ENCODE measurements at places on chromosomes 11 and 22.

DNA sequence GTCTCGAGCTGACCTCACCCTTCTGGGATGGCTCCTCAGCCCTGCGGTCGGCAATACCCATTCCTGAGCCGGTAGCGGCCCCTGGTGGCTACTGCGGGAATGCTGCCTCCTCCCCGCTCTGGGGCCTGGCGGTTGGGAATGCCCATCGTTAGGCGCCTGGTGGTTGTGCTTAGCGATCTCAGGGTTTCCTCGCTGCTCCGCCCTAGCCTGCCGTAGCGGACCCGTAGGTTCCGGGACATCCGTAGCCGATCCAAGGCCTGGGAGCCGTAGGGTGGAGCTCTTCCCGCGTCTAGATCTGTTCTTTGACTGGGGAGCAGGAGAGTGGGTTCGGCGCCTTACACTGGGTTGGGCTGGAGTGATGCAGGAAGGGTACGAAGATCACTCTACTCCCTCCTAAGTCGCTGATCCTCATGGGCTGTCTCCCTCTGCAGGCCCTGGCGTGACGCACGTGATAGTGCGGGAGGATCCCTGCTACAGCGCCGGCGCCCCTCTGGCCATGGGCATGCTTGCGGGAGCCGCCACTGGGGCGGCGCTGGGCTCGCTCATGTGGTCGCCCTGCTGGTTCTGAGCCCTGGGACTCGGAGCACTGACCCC lies 14.8 kb downstream of the PLEKHB1 start:
- DNase-seq, result peak; percentile 56

- no peak for DNase-seq
These were observed 82.8 kb downstream of the FLI1 start for GRCh38 chr11:128776424-128777284.

- no peak for DNase-seq
These were observed 32.2 kb downstream of the PARVG start for GRCh38 chr22:44212936-44213335.

GRCh38 chr11:67441731-67442351 lies 1.4 kb downstream of the CORO1B start:
- DNase-seq, result no peak

DNA sequence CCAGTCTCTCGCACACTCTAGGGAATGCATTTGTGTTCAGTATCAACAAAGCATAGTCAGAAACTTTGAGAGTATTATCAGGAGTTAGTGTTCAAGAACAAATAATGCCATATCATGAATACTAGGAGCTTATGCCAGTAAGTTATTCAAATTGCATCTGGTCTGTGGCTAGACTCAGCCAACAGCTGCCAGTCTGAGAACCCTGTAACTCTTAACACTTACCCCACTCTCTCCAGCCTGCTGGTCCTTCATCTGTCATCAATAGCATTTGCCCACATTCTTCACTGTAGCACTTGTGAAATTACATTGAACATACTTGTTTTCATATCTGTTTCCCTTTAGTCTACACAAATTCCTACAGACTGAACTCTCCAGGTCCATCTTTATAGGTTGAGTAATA lies 1157.5 kb upstream of the RAG2 start:
- DNase-seq, result no peak

DNA sequence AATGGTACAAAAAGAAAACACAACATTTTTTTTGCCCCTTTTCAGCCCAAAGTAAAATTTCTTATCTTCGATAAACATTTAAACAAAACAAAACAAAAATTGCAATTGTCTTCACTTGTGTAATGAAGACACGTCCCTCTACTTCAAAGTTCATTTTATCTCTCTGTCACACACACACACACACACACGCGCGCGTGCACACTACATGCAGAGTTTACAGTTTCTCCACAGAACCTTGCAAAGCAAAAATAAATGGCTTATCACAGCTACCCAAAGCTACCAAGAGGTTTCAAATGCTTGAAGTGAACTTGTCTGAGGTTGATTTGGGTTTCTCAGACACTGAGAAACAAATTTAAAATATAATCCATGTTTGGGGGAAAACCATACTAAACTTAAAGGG lies 72.3 kb downstream of the ETS1 start:
- DNase-seq, result no peak

GRCh38 chr11:93054279-93054678 lies 84.8 kb downstream of the MTNR1B start:
- DNase-seq, result no peak

- DNase-seq, result no peak
These were observed 109.8 kb downstream of the BCR start for GRCh38 chr22:23289851-23290724.

- no peak for DNase-seq
These were observed 764.8 kb upstream of the FAT3 start for GRCh38 chr11:91459840-91460239.

DNA sequence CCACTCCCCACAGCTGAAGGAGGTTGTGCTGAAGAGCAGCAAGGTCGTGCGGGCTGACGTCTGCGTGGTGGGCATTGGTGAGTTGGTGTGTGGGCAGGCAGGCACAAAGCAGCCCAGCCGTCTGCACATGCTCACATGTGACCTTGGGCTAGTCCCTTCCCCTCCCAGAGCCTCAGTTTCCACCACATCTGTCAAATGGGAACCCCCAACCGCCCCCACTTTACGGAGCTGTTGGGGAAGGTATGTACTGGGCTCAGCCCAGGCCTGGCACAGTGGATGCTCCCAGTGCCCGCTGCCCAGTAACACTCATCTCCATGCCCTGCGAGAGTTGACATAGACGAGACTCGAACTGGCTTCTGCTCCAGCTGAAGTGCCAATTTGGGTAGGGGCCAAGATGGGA lies 5.1 kb upstream of the LZTR1 start:
- no peak for DNase-seq

GRCh38 chr22:47175151-47176025 lies 412.9 kb downstream of the TBC1D22A start:
- DNase-seq, result no peak

GRCh38 chr11:2687223-2687530 lies 12.6 kb downstream of the KCNQ1OT1 start:
- no peak for DNase-seq

DNA sequence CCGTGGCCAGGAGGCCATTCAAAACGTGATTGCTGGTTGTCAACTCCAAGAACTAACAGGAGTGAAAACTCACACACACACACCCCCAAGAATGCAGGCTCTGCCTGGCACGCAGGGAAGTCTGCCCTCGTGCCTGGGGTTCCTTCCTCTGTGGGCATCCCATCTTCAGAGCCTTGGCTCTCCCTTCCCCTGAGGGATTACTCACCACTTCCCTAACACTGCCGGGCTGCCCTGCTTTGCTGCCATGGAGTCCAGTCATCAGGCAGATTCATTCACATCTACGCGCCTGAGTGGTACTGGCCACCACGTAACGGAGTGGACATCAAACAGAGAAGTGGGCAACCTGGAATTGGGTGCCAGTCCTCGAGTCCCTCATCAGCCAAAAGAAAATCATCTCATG lies 120.7 kb upstream of the TMEM45B start:
- no peak for DNase-seq

DNA sequence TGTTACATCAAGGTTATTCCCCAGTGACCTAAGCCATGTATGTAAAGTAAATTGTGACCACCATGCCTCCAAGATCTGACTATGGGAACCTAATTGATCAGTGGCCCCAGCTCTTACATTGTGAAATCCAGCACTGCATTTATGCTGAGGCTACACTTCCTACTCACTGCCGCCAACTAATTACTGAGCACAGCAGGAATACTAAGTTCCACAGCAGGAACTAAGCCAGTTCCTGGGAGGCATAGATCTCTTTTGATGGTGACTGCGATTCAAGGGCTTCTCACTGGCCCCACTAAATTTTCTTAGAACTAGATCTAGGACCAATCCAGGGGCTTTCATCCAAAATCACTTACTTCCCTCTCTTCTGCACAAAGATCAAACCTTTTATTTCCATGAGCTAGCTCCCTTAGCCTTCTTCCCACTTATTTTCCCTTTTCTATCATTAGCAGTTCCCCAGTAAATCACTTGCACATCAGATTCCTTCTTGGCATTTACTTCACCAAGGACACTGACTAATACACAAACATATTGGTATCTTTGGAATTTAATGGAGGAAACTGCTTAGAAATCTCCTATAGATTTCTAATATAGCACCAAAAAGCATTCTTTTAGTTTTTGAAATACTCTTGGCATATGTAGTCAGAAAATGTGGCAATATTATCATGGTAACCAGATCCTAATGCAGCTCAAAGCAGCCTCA lies 46.0 kb downstream of the CNTN5 start:
- no peak for DNase-seq

DNA sequence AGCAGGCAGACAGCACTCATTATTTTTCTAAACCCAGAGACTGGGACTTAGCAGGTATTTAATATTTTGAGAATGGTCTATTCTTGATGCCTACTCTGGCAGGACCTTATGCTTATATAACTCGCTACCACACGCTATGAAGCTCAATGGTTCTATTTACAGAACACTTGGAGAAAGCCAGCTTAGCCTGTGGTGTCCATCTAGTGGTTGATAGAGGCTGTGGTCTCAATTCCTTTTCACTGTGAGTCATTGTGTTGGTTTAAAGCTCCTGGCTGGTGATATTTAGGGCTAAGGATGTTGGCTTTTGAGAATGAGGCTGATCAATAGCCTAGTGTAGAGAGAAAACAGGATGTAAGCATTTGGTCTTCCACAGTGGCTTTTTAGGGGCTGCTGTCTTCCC lies 206.4 kb downstream of the DBX1 start:
- DNase-seq, result no peak

- DNase-seq, result no peak
These were observed 298.0 kb upstream of the PLET1 start for GRCh38 chr11:112558691-112559090.

DNA sequence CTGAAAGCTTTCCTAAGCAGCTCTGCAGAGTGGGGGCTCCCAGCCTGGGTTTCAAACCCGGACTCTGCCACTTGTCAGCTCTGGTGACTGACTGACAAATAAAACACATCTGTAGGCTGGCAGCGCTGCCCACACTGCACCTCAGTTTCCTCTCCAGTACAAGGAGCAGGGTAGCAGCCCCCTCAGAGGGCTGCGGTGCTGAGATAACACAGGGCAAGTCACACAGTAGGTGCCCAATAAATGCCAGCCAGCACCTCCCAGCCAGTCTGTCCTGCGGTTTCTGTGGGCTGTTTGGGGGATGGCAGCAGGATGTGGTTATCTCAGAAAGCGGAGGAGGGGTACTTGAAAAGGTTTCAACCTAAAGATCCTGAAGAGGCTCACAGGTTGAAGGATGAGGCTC lies 1.5 kb downstream of the SYT12 start:
- DNase-seq, result no peak
